ENCODE measurements at places on chromosomes 12 and 14.
A peak's percentile ranks its signal among the peaks of the same experiment; 100 is the strongest.

DNA sequence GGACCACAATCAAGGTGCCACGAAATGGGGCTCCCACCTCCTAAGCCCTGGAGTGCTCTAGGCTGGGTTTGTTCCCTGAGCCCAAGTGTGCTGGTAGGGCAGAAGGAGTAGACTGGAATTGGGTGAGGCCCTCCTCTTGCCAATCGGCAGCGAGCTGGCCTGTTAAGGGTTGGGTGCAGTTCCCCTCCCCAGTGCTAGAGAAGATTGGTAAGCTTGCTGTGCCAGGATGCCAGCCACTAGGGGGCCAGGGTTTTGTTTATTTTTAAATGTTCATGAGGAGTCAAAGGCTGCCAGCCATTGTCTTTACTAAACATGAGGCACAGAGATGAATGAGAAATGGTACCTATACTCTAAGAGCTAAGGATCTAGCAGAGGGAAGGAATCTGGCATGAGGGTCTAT lies 79.7 kb downstream of the SPTB start:
- DNase-seq = peak; percentile 42

GRCh38 chr12:27553941-27554340 lies 29.9 kb downstream of the PPFIBP1 start:
- DNase-seq = no peak

DNA sequence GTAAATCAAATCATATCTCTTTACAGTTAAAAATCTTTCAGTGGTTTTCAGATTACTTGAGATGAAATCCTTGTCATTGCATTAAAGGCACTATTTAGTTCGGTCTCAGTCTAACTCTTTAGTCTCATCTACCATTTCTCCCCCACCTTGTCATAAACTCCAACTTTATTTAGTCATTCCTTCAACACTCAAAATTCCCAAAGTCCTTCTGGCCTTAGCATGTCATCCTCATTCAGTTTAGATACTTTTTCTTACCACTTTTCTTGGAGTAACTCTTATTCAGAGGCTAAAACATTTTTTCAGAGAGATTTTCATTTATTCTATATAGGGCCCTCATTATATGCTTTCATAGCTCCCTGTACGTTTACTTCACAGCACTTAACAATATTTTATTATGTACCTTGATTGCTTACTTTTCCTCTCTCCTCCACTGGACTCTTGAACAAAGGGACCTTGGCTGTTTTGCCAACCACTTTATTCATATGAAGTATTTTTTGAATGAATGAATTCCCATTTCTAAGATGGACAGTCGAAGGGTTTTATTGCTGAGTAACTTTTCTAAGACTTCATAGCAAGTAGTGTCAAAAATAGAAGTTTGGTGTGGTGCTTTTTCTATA lies 12.8 kb downstream of the USP15 start:
- no peak for DNase-seq

DNA sequence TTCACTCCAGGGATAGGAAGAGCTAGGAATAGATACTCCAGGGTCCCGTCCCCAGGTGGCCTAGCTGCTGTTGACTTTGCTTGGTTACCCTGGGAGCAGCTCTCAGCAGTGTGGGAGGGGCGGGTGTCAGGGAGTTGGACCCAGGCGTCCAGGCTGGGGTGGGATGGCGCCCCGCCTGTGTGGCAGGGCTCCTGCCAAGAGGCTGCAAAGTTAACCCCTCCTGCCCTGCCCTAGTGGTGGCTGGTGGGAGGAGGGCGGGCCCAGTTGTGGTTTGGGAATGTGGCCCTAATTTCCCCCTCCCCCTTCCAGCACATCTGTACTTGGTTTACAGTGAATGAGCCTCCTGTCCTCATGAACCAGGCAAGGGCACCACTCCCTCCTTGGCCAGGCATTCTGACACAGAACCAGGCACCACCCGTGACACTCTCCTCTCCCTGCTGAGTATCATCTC lies 1.7 kb upstream of the RARG start:
- no peak for DNase-seq

DNA sequence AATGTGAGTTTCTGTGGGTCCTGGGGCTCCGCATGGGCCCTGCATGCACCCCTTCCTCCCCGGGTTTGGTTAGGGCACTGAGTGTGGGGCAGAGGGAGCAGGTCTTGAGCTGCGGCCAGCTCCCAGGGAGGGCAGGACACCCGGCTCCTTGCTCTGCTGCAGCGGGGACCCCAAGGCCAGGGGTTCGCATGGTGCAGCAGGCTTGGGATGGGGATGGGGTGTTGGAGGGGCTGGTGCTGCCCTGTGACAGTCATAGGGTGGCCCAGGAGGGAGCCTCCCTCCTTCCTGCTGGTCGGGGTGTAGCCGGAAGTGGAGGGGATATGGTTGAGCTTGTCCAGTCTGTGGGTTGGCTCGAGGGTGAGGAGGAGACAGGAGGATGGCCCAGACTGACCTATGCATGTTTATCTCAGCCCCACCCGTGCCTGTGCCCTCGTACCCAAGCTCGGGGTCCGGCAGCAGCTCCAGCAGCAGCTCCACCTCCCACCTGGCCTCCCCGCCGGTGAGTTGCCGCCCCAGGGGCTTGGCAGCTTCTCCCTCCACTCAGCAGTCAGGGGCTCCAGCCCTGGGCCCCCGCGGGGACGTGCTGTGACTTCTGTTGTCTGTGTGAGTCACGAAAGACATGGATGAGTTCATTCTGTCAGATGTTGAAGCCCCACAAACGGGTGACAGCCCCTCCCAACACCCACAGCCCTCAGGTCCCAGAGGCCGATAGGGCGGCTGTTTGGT lies 16.0 kb downstream of the ULK1 start:
- DNase-seq = no peak

Measured in RKO (cell line).